Stimulated activated CD4-positive, alpha-beta T cell treated with anti-CD3 and anti-CD28 coated beads, Interleukin-4, amount 100 ng/mL, for 1 hour (primary cell): ENCODE measurements at places on chromosomes 6 and 20.

GRCh38 chr20:46740214-46740609 is 30.8 kb downstream of the SLC2A10 start:
- DNase-seq, result no peak

- DNase-seq, result no peak
Measured at GRCh38 chr6:108100003-108100402, 25.5 kb upstream of the OSTM1 start.

GRCh38 chr6:25756382-25757363 is 2.1 kb downstream of the SLC17A4 start:
- no peak for DNase-seq

GRCh38 chr20:22818636-22819035 is 216.5 kb upstream of the SSTR4 start:
- no peak for DNase-seq

GRCh38 chr6:110341663-110342596 is 16.2 kb downstream of the METTL24 start:
- no peak for DNase-seq
